ENCODE measurements at places on chromosomes 7 and 10. TPM values are rescaled to one million over a fixed set of nuclear protein-coding genes. Genes with fewer than 3 reads are reported as not detected.
A peak's percentile ranks its signal among the peaks of the same experiment; 100 is the strongest.

GRCh38 chr7:33062023-33062781, at the start of gene NT5C3A:
NT5C3A (minus strand) TSS chr7:33062776; CDS start chr7:33062705, 71 bp downstream.
- DNase-seq, result peak; percentile 70
- H3K27ac ChIP-seq, result peak within 1 kb of the TSS; percentile 97
- peak within 1 kb of the TSS; percentile 98 for H3K4me3 ChIP-seq
- peaks cover 28% of the 10 kb centered on the region for H3K4me1 ChIP-seq
- peaks cover 11% of the 10 kb centered on the region for H3K36me3 ChIP-seq

DNA sequence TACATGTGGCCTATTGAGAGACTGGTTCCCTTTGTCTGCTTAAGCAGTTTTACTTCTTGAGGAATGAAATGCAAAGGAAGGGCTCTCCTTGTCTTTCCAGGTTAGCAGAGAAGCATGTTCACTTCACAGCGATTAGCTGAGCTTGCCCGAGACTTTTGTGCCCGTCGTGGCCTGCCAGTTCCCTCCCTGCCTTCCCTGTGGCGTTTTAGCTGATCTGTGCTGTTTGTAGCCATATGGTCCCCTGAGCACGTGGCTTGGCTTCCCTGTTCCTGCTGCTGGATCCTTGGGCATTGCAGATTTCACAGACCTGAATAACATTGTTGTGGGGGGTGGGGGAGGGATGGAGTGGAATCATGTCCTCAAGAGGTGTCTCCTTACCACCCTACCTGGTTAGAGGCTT, 61.8 kb downstream of the SND1 start:
- H3K4me1 ChIP-seq, result no peaks in the 10 kb centered on the region
- H3K27ac ChIP-seq, result no peak overlapping the region
- DNase-seq, result no peak

GRCh38 chr10:31359979-31360378, 41.0 kb downstream of the ZEB1 start:
- no peaks in the 10 kb centered on the region for H3K27me3 ChIP-seq
- H3K4me3 ChIP-seq, result no peak overlapping the region
- DNase-seq, result no peak
- H3K36me3 ChIP-seq, result peaks cover 3% of the 10 kb centered on the region
- H3K27ac ChIP-seq, result no peak overlapping the region
- peaks cover 3% of the 10 kb centered on the region for H3K4me1 ChIP-seq

DNA sequence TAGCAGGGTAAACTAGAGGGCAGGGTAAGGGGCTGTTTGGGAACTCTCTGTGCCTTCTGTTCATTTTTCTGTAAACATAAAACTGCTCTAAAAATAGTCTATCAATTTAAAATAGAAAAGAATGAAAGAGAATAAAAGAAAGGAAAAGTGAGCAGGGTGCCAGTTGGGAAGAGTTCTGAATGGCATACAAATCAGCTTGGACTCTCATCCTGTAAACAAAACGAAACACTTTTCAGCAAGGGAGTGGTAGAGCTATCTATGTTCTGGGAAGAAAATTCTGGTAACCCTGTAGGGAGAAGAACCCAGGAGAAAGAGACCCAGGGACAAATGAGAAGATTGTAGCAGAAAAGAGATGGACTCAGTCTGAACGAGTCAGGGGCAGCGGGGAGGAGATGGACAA, 24.6 kb downstream of the SCRN1 start:
- H3K4me3 ChIP-seq, result no peak overlapping the region
- peaks cover 6% of the 10 kb centered on the region for H3K4me1 ChIP-seq
- no peak overlapping the region for H3K27ac ChIP-seq
- H3K36me3 ChIP-seq, result peaks cover 39% of the 10 kb centered on the region
- H3K27me3 ChIP-seq, result no peaks in the 10 kb centered on the region

DNA sequence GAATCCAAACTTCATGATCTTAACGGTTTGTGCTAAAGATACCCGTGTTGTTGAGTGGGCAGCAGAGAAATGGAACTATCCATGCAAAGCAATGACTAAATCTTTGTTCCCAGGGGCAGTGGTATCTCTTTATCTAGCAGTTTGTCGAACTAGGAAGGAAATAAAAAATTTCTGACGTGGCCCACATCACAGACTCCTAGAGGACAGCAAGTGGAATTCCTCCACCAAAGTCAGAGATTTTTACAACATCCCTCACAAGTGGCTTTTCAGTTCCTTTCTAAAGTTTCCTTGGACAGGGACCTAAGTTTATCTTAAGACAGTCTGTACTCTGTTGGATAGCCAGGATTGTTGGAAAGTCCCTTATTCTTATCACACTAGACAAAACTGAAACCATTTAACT, 136.0 kb downstream of the RAPGEF5 start:
- no peak overlapping the region for H3K4me3 ChIP-seq
- no peak for DNase-seq
- no peaks in the 10 kb centered on the region for H3K4me1 ChIP-seq
- no peak overlapping the region for H3K27ac ChIP-seq
- no peaks in the 10 kb centered on the region for H3K36me3 ChIP-seq

DNA sequence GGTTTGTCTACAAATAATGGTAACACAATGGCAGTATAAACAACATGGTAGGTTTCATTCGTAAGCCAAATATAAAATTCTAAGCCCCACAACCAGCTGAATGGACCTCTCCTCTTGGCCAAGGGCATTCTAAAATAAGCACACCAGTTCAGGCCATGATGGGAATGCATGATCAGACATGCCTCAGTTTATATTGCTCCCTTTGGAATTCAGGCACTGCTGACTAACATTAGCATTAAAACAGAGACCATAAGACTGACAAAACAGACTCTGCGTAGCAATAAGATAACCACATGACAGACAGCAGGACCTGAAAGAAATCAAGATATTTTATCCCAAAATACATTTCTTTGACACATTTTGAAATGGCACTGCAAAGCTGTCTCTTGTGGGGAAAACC, 125.8 kb downstream of the FAM107B start:
- H3K27me3 ChIP-seq, result no peaks in the 10 kb centered on the region
- H3K4me3 ChIP-seq, result peak overlapping the region; percentile 44
- DNase-seq, result no peak
- no peaks in the 10 kb centered on the region for H3K36me3 ChIP-seq
- H3K4me1 ChIP-seq, result peaks cover 56% of the 10 kb centered on the region

DNA sequence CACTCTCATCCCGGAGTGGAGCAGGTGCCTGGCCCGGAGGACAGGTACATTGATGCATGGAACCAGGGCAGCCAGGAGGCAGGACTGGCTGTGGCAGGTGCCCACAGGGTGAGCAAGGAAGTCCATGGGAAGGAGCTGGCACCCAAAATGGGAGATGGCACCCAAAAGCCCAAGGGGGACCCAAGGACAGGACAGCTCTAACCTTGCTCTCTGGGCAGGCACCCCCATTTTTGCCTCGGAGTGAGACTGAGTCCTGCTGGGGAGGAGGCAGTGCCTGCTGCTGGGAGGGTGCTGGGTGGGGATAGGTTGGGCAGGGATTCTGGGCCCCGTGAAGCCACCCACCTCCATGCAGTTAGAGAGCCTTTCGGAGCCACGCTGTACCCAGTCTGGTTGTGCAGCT, 234.5 kb downstream of the TCERG1L start:
- H3K4me3 ChIP-seq, result no peak overlapping the region
- no peaks in the 10 kb centered on the region for H3K36me3 ChIP-seq
- H3K27me3 ChIP-seq, result peaks cover 2% of the 10 kb centered on the region
- H3K27ac ChIP-seq, result no peak overlapping the region

DNA sequence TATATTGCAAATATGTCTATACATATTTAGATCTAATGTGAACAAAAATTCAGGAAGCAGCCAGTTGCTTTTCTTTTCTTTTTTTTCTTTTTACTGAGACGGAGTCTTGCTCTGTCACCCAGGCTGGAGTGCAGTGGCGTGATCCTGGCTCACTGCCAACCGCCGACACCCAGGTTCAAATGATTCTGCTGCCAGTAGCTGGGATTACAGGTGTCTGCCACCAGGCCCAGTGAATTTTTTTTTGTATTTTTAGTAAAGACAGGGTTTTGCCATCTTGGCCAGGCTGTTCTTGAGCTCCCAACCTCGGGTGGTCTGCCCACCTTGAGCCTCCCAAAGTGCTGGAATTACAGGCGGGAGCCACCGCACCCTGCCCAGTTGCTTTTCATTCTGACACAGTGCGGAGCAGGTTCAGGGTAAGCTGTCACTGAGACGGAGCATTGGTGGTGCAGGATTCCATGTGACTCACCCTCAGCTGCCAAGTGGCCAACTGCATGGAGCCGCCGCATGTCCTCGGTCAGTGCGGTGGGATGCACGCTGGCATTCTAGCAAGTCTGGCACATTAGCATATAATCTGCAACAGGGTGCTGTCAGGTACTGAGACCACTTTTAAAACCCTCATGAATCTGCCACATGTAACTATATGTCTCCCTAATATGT, 362.7 kb downstream of the DNAJB6 start:
- H3K36me3 ChIP-seq, result no peaks in the 10 kb centered on the region
- H3K27ac ChIP-seq, result no peak overlapping the region
- peaks cover 55% of the 10 kb centered on the region for H3K27me3 ChIP-seq
- DNase-seq, result peak; percentile 58

DNA sequence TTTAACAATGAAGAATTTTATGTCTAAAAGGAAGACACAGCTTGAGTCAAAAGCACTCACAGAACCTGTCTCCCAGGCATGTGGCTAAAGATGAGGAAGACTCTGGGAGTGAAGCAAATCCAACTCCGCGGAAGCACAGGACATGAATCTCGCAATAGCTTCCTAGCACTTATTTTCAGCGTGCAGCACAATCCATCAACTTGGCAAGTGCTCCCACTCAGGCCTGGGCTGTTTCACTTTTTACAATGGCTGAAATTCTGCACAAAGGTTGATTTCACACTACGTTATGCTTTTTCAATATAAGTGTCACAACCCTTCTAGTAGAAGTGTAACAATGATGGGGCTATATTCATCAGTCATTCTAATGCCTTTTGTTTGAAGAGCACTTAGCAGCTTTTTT, 180.2 kb downstream of the XPNPEP1 start:
- peaks cover 6% of the 10 kb centered on the region for H3K27me3 ChIP-seq
- H3K4me1 ChIP-seq, result peaks cover 13% of the 10 kb centered on the region
- H3K36me3 ChIP-seq, result no peaks in the 10 kb centered on the region
- DNase-seq, result no peak
- no peak overlapping the region for H3K4me3 ChIP-seq
- no peak overlapping the region for H3K27ac ChIP-seq

- H3K4me3 ChIP-seq, result no peak overlapping the region
- no peak for DNase-seq
- peaks cover 6% of the 10 kb centered on the region for H3K4me1 ChIP-seq
- H3K36me3 ChIP-seq, result no peaks in the 10 kb centered on the region
Measured at GRCh38 chr10:47454780-47455058, 29.2 kb downstream of the ANXA8 start.

GRCh38 chr10:11256896-11257295, 239.2 kb downstream of the CELF2 start:
- H3K4me3 ChIP-seq, result no peak overlapping the region
- peaks cover 6% of the 10 kb centered on the region for H3K4me1 ChIP-seq
- peaks cover 56% of the 10 kb centered on the region for H3K27me3 ChIP-seq

DNA sequence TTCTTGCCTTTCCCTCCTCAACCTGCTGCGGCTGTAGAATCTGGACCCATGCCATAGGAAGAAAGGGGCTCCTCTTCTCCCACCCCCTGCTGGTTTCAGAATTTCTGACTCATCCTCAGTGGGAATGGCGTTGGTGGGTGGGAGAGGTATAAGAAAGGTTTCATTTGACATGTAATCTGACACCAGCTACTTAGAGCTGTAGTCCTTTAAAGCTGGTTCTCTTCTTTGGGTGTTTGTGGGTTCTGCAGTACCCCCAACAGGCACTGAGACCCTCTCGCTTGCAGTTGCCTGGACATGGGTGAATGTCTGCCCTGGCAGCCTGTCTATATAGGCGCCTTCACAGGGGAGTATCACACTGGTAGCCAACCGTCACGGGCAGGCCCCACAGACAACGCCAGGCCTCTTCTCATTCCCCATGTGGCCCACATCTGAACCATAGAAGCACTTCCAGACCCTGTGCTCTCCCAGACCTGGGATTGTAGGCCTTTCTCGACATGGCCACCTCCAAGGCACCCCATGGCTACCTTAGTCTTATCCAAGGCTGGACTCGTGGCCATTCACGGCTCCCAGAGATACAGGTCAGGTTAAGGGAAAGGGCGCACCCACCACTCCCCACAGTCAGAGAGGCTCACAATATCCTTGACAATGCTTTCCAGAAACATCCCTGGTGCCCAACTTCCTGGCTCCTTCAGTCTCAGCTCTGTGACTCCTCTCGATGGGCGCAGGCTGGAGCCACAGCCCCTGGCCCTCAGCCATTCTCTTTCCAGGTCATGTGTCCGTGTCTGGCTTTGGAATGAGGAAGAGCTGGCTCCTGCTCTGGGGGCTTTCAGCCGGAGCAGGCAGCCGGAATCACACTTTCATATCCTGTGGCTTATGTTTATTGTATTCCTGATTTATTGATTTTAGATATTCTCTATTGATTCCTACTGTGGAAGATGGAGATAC, 17.5 kb downstream of the ZNF862 start:
- H3K27ac ChIP-seq, result peak overlapping the region; percentile 70
- H3K27me3 ChIP-seq, result no peaks in the 10 kb centered on the region
- H3K4me3 ChIP-seq, result peak overlapping the region; percentile 52

DNA sequence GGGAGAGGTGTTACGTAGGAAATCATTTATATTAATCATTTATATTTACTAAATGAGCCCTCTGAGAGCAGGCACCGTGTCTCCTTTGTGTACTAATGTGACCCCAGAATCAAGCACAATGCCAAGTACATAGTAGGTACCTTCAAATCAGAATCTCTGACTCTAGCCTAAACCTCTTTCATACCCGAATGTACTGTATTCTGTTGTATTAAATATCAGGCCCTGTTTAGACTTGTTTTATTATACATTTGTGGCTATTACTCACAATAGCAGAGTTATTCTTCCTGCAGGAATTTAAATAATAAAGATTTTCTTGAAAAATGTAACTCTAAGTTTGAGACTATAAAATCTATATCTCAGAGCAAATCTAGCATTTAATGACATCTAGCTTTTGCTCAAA, 297.3 kb downstream of the EXOC4 start:
- no peaks in the 10 kb centered on the region for H3K4me1 ChIP-seq
- no peak overlapping the region for H3K4me3 ChIP-seq
- no peak overlapping the region for H3K27ac ChIP-seq
- no peaks in the 10 kb centered on the region for H3K27me3 ChIP-seq

GRCh38 chr10:59839576-59839975, 66.8 kb downstream of the CCDC6 start:
- DNase-seq, result no peak
- peaks cover 38% of the 10 kb centered on the region for H3K36me3 ChIP-seq
- H3K4me1 ChIP-seq, result peaks cover 18% of the 10 kb centered on the region

- H3K4me3 ChIP-seq, result no peak overlapping the region
- peaks cover 29% of the 10 kb centered on the region for H3K27me3 ChIP-seq
- DNase-seq, result no peak
- H3K4me1 ChIP-seq, result peaks cover 13% of the 10 kb centered on the region
Measured at GRCh38 chr7:33750177-33750576, 155.2 kb upstream of the BMPER start.

GRCh38 chr10:111100198-111100597, 23.4 kb downstream of the ADRA2A start:
- no peak for DNase-seq
- no peaks in the 10 kb centered on the region for H3K36me3 ChIP-seq
- H3K4me1 ChIP-seq, result no peaks in the 10 kb centered on the region
- H3K27me3 ChIP-seq, result peaks cover 16% of the 10 kb centered on the region
- no peak overlapping the region for H3K27ac ChIP-seq
- no peak overlapping the region for H3K4me3 ChIP-seq

GRCh38 chr7:47354831-47355541, 226.9 kb downstream of the TNS3 start:
- H3K36me3 ChIP-seq, result peaks cover 4% of the 10 kb centered on the region
- H3K4me3 ChIP-seq, result no peak overlapping the region
- no peaks in the 10 kb centered on the region for H3K27me3 ChIP-seq
- peaks cover 26% of the 10 kb centered on the region for H3K4me1 ChIP-seq
- DNase-seq, result no peak

The UCMA gene
- not detected for total RNA-seq

The SVIL gene
- total RNA-seq, result 171 TPM

The OR2A42 gene
- not detected for total RNA-seq

The TMEM130 gene
- total RNA-seq, result 0.17 TPM

The ANKRD61 gene
- 0.31 TPM for total RNA-seq

The STEAP1B gene
- not detected for total RNA-seq

The GRM3 gene
- total RNA-seq, result 0.46 TPM

The PRKCQ gene
- 2.0 TPM for total RNA-seq

The HTR7 gene
- 0.31 TPM for total RNA-seq

Measured in type B pancreatic cell (in vitro differentiated cells).